ENCODE measurements at places on chromosomes 7 and 10.

DNA sequence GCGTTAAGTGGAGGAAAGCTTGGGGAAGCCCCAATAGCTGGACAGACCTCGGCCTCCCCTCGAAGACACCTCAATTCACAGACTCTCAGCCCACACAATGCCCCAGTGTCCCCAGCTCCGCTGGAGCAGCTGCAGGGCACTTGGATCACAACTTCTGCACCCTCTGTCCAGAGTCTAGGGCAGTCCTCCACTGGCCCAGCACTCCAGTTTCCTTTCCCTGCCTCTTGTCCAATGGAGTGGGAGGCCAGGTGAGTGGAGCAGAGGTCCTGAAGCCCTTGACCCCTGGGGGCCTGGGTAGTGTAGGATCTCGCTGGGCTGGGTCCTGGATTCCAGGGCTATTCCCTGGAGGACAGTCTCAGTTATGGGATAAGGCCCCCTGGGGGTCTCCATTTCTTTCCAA is 11.9 kb downstream of the SFRP5 start:
- no peak for DNase-seq

GRCh38 chr7:141074162-141074991 is 513 bp downstream of the TMEM178B start:
- no peak for DNase-seq

DNA sequence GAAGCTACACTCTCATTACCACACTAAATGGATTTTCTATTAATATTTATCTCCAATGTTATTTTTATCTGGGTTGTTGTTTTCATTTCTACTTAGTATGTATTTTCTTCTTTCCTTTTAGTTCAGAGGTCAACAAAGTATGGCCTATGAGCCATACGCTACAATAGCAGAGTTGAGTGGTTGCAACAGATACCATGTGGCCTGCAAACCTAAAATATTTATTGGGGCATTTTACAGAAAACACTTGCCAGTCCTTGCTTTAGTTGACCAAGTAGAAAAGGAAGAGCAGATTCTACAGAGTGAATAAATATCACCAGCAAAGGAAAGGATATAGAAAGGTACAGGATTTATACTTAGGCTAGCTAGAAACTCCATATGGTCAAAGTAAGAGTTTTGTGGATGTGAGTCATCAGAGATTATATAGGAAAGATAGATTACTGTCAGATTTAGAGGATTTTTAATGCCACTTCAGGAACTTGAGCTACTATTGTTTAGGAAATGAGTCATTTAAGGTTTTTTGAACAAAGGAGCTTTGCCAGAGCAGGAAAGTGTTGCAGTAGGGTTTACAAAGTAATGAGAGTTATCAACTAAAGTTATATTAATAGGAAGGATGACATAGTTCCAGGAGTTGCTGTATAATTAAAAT is 323.3 kb upstream of the KAT6B start:
- DNase-seq, result no peak

GRCh38 chr7:79285756-79286155 is 167.7 kb downstream of the MAGI2 start:
- DNase-seq, result no peak

DNA sequence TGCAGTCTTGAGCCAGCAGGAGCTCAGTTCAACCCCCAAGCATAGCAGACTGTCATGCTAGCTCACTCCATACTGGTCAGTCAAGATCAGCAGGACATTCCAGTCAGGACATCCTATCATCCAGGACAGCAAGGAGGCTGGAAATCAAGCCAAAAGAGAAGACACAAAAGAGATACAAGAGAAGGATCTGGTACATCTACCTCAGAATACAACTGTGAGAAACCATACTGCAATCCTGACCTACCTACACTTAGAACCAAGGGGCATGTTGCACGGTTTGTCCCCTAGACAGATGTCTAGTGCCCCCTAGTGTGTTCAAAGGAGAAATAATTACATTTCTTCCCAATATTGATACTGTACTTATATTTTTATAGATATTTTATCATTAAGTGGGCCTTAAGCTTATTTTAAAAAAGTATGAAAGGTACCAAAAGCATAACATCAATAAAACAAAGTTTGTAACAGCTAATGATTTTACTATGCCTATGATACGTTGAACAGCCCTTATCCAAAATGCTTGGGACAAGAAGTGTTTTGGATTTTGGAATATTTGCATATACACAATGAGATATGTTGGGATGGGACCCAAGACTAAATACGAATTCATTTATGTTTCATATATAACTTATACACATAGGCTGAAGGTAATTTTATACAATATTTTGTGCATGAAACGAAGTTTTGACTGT is 26.7 kb downstream of the ERCC6 start:
- no peak for DNase-seq
